ENCODE measurements at places on chromosomes 13 and 19.

GRCh38 chr13:98492335-98493041, 84.4 kb downstream of the STK24 start:
- no peak for DNase-seq

GRCh38 chr13:69912630-69913029, 195.0 kb upstream of the ATXN8OS start:
- DNase-seq, result no peak

DNA sequence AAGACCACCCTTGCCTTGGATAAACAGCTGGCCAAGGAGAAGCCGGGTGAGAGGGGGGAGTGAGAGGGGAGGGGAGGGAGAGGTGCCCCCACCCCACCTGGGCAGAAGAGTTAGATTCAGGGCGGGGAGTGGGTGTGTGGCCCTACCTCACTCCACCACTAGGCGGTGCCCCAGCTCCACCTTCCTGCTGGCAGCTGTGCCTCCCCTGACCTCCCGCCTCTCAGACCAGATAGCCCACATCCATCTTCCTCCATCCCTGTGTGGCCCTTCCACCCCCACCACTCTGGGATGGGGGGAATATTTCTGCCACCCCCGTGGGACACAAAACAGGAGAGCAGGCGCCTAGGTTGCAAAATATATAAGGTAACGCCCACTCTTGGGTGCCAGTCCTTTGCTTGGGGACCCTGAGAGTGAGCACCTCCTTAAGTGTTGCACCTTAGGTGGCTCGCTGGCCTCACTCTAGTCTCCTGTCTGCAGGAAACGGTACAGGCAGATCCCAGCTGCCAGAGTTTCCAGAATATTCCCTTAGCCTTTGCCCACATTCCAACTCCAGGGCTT, 13.8 kb upstream of the EHD2 start:
- peak; percentile 80 for DNase-seq

DNA sequence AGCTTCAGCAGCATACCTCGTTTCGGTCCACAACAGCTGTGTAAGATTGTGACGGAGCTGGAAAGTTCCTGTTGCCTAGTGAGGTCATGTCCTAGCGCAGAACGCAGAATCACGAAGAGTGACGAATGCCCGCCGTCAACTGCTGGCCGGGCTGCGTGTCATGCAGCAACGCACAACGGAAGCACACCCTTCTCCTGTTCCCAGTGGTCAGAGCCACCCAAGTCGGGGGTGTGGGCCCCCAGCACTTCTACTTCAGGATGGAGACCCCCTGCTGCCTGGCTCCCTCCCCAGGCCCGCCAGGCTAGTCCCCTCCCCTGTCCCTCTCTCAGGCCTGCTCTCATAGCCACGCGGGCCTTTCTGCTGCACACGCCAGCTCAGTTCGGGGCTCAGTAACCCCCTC, 25.9 kb downstream of the C2CD4C start:
- no peak for DNase-seq

DNA sequence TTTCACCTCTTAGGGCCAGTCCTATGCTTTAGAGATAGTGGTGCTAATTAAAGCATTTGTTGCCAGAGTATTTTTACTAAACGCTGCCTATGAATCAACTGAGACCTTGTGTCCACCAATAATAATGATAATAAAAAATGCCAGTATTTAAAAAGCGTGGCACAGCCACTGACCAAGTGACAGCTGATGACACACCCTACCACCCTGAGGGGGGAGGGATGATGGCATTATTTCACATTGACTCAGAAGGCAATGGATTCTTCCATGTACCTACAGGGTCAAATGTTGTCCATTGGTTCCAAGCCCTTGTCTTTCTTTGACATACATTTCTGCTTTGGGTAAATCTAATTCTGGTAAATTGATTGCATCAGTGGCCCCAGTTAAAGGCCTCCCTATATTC, 384.4 kb downstream of the DLEU7 start:
- no peak for DNase-seq

GRCh38 chr13:93922063-93922855, 557.2 kb downstream of the DCT start:
- DNase-seq, result no peak

GRCh38 chr13:20461860-20462532, 63.7 kb downstream of the CRYL1 start:
- no peak for DNase-seq

DNA sequence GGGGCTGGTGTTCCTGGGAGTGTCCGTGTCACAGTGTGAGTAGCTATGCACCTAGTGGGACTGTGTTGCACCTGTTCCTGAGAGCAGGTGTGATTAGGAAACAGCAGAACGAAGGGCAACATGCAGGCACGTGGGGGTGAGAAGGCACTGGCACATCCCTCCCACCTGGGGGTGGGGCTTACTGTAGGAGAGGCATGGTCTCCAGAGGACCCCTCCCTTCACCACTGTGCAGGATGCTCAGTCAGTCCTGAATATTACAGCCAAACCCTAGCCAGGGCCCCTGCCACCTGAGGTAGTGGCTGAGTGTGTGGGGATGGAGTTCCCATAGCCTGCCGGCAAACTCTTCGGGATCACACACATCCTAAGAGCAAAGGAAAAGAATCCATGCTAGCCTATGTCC, 99.2 kb downstream of the ZDHHC20 start:
- no peak for DNase-seq

Measured in stimulated activated CD8-positive, alpha-beta memory T cell treated with anti-CD3 and anti-CD28 coated beads, Interleukin-4, amount 100 ng/mL, for 48 hours (primary cell).